ENCODE measurements at places on chromosomes 12 and 14.

GRCh38 chr12:115943310-115943629, 334.2 kb downstream of the MED13L start:
- H3K4me3 ChIP-seq = no peak overlapping the region
- H3K36me3 ChIP-seq = peaks cover 3% of the 10 kb centered on the region
- H3K27me3 ChIP-seq = peaks cover 6% of the 10 kb centered on the region
- H3K27ac ChIP-seq = no peak overlapping the region
- no peaks in the 10 kb centered on the region for H3K4me1 ChIP-seq
- DNase-seq = no peak

GRCh38 chr12:57401165-57401564, 29.7 kb downstream of the R3HDM2 start:
- H3K4me1 ChIP-seq = peaks cover 21% of the 10 kb centered on the region
- H3K27ac ChIP-seq = no peak overlapping the region
- H3K27me3 ChIP-seq = no peaks in the 10 kb centered on the region
- H3K36me3 ChIP-seq = no peaks in the 10 kb centered on the region

DNA sequence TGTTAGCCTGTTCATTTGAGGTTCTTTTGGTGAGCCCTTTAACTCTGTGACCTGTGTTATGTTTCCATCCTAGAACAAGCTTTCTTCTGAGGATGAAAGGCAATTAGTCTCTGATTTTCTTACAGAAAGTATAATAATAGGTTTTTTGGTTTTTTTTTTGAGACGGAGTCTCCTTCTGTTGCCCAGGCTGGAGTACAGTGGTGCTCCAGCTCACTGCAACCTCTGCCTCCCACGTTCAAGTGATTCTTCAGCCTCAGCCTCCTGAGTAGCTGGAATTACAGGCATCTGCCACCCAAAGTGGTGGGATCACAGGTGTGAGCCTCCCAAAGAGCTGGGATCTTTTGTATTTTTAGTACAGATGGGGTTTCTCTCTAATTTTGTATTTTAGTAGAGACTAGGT, 52.7 kb upstream of the SYNE2 start:
- H3K27me3 ChIP-seq = no peaks in the 10 kb centered on the region
- no peaks in the 10 kb centered on the region for H3K4me1 ChIP-seq
- no peak for DNase-seq
- no peak overlapping the region for H3K4me3 ChIP-seq

DNA sequence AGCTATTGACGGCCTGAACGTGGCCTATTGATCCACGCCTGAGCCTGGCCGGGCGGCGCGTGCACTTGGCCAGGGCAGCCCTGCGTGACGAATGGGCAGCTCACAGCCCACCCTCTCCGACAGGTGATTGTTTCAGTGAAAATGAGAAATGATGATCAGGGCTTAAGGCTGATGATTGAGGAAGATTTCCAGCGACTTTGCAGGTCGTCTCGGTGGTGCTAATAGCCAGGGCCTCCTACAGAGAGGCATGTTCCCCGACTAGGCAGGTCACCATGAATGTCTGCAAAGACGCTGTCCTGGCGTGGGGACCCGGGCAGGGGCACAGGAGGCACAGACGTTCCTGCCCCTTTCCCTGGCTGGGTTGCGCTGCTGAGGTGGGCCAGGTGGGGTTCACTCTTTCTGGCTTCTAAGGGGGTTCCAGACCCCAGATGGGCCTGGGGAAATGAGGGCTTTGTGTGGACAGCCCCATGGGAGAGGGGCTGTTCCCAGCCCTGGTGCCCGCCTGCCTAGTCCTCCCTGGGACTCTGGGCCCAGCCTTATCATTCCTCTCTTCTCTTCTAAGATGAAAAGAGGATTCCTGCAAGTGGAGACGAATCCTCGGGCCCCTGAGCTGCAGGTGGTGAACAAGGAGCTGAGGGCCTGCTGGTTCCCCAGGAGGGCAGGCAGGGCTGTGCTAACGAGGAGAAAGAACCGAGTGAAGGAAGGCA, 157.4 kb downstream of the KIF26A start:
- DNase-seq = no peak
- H3K4me3 ChIP-seq = no peak overlapping the region
- H3K36me3 ChIP-seq = no peaks in the 10 kb centered on the region
- no peak overlapping the region for H3K27ac ChIP-seq
- no peaks in the 10 kb centered on the region for H3K27me3 ChIP-seq

DNA sequence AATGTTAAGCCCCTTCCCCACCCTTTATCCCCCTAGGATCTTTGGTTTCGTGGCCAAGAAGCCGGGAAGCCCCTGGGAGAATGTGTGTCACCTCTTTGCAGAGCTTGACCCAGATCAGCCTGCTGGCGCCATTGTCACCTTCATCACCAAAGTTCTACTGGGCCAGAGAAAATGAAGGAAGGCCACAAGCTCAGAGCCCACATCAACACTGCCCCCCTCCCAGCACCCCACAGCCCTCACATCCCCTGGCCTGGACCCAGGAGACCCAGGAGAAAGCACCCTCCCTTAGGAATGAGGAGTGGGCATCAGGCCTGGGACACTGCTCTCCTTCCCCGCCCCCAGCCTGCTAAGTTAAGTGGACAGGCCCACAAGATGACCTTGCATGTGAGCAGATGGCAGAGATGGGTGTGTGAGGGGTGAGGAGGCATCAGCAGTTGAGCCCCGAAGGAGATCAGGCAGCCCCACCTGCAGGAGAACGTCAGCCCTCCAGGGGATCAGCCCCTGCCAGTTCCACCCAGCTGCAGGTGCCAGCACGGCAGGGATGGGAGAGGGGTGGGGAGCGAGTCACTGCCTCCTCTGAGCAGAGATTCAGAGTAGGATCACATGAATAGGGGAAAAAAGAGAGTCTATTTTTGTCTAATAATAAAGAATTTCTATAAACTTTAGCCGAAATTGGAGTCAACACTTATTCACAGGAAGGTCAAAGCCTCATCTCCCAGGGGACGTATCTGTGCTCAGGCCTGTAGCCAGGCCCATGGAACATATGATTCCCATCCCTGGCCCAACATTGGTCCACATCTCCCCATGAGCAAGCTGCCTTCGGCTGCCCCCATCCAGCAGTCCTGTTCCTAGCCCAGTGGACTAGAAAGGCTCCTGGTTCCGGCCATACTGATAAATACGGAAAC, 14.1 kb downstream of the TNS2 start:
- H3K36me3 ChIP-seq = peaks cover 4% of the 10 kb centered on the region
- no peak overlapping the region for H3K4me3 ChIP-seq
- H3K27ac ChIP-seq = no peak overlapping the region

DNA sequence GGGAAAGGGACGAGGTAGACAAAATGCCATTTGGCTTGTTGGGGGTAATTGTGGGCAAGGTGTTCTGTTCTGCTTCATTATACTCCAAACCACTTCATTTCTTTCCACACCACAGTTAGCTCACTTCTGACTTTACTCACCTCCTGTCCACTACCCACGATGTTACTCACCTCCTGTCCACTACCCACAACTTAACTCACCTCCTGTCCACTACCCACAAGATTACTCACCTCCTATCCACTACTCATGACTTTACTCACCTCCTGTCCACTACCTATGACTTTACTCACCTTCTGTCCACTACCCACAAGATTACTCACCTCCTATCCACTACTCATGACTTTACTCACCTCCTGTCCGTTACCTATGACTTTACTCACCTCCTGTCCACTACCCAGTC, 10.1 kb upstream of the TWF1 start:
- peaks cover 15% of the 10 kb centered on the region for H3K4me1 ChIP-seq
- no peak overlapping the region for H3K27ac ChIP-seq
- H3K4me3 ChIP-seq = no peak overlapping the region
- no peaks in the 10 kb centered on the region for H3K36me3 ChIP-seq
- no peak for DNase-seq

- no peaks in the 10 kb centered on the region for H3K36me3 ChIP-seq
- H3K27ac ChIP-seq = no peak overlapping the region
- DNase-seq = no peak
- H3K4me3 ChIP-seq = no peak overlapping the region
- peaks cover 3% of the 10 kb centered on the region for H3K27me3 ChIP-seq
These were observed 188.4 kb downstream of the PAH start for GRCh38 chr12:102728506-102729242.
